RPMI7951 (cell line): ENCODE measurements at places on chromosomes 4 and X. TPM values are rescaled to one million over a fixed set of nuclear protein-coding genes. Genes with fewer than 3 reads are reported as not detected.

DNA sequence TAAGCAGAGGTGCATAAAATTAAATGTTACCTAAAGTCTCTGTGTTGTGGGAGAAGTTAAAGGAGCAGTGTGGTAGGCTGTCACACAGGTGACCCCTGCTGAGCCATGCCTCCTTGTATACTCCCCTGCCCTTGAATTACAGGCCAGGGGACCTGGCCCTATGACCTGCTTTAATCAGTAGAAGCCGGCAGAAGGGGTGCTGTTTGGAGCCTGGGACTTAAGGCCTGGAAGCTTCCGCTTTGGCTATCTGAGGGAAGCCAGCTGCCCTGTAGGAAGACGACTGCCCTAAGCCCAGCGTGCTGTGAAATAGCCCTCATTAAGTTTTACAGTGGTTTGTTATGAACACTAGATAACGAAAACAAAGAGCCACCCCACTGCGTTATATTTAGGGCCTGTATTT lies 34.1 kb downstream of the SPINK2 start:
- no peak for DNase-seq

DNA sequence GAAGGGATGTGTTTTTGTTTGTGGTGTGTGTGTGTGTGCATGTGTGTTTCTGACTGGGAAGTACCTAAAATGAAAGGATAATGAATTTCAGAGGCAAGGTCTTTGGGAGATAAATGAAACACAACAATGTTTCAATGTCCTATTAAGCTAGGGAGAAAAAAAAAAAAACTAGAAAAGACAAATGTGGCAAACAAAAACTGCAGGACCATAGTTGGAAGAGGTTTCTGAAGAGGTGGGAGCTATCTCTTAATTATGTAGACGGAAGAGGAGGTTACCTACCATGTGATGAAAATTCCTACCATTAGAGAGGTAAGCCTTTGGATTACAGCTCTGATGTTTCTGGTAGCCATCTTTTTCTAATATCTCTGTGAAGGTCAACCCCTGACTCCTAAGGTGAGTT lies at the start of gene TRPC5OS:
Gene TRPC5OS, plus strand, starts transcription at position 301 of the 400 bp plus-strand sequence. CDS start 25,669 bp downstream, outside the sequence.
- no peak for DNase-seq

DNA sequence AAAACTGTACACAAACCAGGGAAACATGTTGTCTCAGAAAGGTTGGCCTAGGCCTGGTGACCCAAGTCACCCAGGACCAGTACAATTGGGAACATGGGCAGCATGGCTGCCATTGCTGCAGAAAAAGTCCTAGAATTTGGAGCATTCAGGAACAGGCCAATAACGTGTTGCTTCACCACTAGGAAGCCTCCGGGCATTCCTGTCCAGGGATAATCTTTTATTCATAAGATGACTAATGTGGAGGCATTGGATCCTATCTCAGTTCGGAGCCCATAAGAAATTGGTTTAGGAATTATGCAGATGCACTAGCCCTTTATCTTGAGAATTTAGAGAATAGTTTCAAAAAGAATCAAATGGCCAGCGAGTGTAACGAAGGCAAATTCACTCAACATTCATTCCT lies 242.8 kb upstream of the NDST4 start:
- no peak for DNase-seq

GRCh38 chr4:151717909-151718628 lies 42.7 kb downstream of the GATB start:
- no peak for DNase-seq

- DNase-seq, result no peak
Measured at GRCh38 chr4:172393220-172393619, 580.0 kb downstream of the GALNTL6 start.

DNA sequence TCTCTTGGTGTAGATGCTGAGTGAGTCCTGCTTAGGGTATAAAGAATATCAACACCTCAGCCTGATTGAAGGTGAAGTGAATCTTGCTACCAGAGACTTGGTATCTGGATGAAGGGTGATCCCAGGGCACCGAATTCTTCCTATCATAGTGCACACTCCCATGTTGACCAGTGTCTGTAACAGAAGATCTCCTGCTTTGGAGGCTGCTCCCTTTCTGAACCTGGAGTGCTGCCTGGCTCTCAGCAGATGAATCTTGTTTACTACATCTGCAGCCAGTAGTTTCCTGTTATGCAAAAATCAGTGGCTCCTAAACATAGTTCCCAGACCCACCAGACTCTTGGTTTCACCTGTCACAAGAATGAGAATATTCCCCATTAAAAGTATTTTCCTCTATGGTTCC lies 191.7 kb upstream of the GK2 start:
- no peak for DNase-seq

GRCh38 chr4:78953769-78954666 lies 14.8 kb upstream of the PAQR3 start:
- DNase-seq, result peak; percentile 8

GRCh38 chr4:73411731-73412414 lies 7.8 kb downstream of the ALB start:
- DNase-seq, result no peak

DNA sequence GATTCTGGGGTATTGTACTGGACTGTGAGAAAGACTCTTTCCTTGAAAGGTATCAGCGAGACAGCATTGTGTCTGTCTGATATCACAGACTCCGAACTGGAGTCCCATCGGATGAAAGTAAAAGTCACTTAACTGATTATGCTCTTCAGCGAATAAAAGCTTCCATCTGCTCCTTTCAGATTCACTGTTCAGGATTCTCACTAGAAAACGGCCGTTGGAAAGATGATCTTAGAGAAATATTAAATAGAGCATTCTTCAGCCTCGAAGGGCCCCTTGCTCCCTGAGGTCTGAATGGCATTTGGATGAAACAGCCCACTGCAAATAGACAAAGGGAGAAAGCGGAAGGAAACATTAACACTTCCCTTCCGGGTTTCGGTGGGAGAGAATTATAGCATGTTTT lies 416.2 kb upstream of the PRKX start:
- DNase-seq, result no peak

- no peak for DNase-seq
Measured at GRCh38 chrX:118593407-118593806, 97.8 kb downstream of the DOCK11 start.

DNA sequence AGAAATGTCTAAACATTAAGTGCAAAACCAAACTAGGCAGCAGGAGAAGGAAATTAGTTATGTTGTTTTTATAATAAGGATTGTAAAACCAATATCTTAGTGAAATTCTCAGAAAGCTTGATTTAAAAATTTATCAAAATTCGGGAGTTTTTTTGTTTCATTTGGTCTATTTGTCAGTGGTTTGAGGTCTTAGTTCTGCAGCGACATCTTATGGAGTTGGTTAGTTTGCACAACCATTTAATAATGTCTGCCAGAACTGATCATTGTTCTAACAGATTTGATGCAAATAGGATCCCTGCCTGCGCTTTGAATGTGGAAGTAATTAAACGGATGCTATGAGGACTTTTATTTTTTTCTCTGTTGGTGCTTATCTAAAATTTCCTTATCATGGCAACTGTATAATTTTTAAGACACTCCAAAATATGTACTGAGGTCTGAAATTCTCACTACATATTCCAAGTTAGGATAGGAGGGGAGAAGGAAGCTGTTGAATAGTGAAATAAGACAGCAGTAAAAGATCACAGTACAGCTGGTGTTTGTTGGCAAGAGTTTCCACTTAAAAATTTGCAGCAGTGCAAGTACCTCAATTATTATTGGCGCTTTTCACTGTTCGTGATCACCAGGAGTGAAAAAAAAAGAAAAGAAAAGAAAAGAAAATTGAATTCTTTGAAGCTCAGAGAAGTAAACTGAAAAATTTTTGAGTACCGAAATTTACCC lies 2521.4 kb downstream of the ARAP2 start:
- DNase-seq, result peak; percentile 46

DNA sequence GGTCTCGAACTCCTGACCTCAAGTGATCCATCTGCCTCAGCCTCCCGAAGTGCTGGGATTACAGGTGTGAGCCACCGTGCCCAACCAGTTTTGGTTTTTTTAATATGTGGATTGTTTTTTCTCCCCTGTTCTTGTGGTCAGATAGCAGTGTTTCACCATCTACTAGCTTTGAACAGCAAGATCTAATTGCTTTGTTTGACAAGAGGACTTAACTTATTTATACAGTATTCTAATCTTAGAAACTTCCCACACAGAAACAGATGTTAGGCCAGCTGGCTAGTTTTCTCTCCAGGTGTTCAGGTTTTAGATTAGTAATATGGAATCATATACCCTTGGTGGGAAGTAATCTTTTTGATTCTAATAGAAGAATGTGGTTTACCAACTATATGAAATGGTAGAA lies 12.9 kb downstream of the ING2 start:
- DNase-seq, result no peak

DNA sequence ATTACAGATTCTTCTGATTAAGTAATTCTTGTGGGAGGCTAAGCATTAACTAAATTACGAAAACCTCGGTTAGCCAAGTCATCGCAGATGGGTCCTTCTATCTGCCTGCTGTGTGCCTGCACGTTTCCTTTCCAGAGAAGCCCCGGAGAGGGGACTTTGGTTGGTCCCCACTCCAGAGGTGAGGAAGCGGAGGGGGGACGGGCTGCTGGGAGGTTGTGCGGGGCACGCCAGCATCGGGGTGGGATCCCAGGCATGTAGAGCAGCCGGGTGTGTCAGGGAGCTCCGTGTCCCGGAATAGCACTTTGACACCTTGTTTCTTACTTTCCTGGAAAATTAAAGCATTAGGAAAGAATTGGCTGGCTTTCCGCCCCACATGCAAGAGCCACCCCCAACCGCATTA lies 26.6 kb downstream of the PIGG start:
- no peak for DNase-seq

- DNase-seq, result no peak
Measured at GRCh38 chrX:56826020-56826419, 97.0 kb downstream of the NBDY start.

GRCh38 chr4:80685214-80685613 lies 345.3 kb upstream of the BMP3 start:
- no peak for DNase-seq

GRCh38 chr4:54942721-54943120 lies 182.7 kb downstream of the KDR start:
- no peak for DNase-seq

UXT gene
- total RNA-seq, result 372 and 401 TPM in 2 replicates

MUC7 gene
- total RNA-seq, result not detected in 2 replicates

VCX3B gene
- not detected in 2 replicates for total RNA-seq

BANK1 gene
- not detected in 2 replicates for total RNA-seq

PAK3 gene
- total RNA-seq, result 0.88 and 1.1 TPM in 2 replicates

CPZ gene
- 4.0 and 7.1 TPM in 2 replicates for total RNA-seq

HTT-AS gene
- total RNA-seq, result not detected in 2 replicates

TKTL2 gene
- total RNA-seq, result not detected in 2 replicates

KIAA1210 gene
- not detected in 2 replicates for total RNA-seq

LARP7 gene
- total RNA-seq, result 29.8 and 33.8 TPM in 2 replicates

MAGEB10 gene
- not detected in 2 replicates for total RNA-seq

ADGRG2 gene
- not detected in 2 replicates for total RNA-seq
